Neural crest cell (in vitro differentiated cells): ENCODE measurements at places on chromosomes 12 and 14. TPM values are rescaled to one million over a fixed set of nuclear protein-coding genes. Genes with fewer than 3 reads are reported as not detected.

Gene CFAP54
- 1.5 and 3.1 TPM in 2 replicates for total RNA-seq

GRCh38 chr14:22545842-22546721 is 42.9 kb downstream of the DAD1 start:
- DNase-seq: no peak

Gene FAM90A1
- total RNA-seq: not detected in 2 replicates

Gene CLEC6A
- not detected in 2 replicates for total RNA-seq
